ENCODE measurements at places on chromosomes 5 and 9. TPM values are rescaled to one million over a fixed set of nuclear protein-coding genes. Genes with fewer than 3 reads are reported as not detected.

DNA sequence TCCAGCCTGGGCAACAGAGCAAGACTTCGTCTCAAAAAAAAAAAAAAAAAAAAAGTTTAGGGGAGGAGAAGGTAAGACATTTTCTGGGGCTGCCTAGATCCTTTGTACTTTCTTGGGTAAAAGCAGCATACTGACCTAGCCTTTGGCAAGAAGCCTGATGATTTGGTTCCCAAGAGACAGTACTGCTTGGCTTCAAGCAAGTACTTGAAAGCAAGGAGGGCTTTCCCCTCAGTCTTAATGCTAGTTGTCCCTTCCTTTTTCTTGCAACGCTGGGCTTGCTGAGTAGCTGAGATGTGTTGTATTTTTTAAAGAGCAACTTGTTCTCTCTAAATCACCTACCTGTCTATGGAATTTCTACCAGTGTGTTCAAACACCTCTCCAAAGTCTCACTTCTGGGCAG is 76.2 kb downstream of the INSYN2B start:
- ATAC-seq = no peak

- ATAC-seq = no peak
These were observed 136.7 kb upstream of the GAS1 start for GRCh38 chr9:87083986-87084385.

DNA sequence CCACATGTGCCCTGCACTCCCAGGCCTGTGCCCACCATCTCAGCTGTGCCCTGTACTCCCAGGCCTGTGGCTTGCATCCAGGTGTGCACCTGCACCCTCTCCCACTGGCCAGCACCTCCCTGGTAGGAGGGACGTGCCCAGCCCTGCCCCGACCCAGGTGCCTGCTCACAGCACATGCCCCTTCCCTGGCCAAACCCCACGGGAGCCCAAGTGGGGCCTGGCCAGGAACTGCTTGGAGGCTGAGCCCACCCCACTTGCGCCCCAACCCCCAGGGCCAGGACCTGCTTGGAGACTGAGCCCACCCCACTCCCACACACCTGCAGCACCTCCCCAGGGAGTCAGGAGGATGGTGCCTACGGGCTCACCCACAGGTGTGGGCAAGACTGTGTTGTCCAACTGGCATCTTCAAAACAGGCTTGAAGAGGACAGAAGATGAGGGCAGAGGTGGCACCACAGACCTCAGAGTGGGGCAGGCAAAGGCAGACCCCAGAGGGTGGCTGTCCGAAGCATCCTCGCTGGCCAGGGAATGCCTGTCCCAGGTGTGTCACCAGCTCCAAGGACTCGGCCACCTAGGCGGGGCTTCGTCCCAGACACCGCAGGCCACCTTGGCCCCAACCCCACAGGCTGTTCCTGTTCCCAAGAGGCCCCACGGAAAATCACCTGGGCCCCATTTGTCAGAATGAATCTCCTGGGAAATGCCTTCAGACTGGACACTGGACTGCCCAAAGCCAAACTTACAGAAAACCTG is 10.8 kb downstream of the ZDHHC11B start:
- ATAC-seq = no peak

DNA sequence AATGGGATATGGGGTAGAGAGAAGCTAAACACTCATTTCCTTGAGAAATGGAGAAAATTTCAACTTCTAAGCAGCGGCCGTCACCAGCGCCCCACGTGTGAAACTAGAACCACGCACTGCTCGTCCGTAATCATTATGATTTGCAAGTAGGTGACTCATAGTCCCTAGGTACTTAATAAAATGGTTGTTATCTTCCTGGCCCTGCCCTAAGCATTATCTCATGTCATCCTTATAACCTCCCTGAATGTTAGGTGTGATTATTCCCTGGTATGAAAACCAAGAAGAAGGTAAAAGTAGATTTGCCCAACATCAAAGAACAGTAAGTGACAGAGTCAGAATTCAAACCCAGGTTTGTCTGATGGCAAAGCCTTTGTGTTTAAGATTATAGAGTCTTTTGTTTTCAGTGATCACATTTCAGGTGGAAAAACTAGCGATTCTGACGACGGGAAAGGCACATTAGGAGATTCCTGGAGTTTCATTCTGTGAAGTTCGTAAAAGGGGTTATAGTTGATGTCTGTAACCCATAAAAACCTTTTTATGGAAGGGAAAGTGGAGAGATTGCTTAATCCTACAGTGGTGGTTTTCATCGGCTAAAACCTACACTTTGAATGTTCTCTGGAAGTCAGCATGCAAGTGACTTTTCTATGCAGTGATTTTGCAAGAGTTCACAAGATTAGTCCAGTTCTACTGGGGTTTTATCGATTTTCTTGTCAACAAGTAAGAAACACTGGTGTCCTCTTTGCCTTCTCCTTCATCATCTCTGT is 202.9 kb upstream of the WWC1 start:
- no peak for ATAC-seq

GRCh38 chr9:16290169-16290568 is 580.3 kb downstream of the BNC2 start:
- no peak for ATAC-seq

DNA sequence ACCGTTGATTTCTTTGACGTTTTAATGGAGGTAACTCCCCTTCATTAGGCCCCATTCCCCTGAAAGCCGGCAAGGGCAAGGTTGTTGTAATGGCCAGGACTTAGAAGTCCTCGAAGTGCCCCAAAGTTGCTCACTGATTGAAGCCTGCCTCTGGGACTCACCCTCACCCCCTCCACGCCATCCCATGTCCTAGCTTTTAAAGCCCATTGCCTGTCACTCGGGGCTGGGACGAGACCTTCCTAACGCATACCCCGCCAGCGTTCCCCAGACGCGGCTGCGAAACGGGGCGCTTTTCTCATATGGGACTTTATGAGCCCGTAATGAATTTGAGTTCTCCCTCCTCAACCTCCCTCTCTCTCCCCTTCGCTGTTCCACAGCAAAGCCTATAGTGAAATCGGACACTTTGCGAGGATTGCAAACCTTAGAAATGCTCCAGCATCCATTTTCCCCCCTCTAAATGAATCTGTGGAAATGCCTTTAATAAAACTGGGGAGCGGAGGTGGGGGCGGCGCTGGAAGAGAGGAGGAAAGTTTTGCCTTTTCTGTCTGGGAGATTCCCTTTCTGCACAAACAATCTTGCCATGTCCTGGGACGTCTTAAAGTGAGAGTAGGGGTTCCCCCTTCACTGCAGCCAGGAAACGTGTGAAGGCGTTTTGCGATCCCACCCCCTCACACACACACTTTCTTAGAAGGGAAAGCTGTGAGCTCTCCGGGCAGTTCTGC is 1.5 kb downstream of the PAPPA start:
- no peak for ATAC-seq

DNA sequence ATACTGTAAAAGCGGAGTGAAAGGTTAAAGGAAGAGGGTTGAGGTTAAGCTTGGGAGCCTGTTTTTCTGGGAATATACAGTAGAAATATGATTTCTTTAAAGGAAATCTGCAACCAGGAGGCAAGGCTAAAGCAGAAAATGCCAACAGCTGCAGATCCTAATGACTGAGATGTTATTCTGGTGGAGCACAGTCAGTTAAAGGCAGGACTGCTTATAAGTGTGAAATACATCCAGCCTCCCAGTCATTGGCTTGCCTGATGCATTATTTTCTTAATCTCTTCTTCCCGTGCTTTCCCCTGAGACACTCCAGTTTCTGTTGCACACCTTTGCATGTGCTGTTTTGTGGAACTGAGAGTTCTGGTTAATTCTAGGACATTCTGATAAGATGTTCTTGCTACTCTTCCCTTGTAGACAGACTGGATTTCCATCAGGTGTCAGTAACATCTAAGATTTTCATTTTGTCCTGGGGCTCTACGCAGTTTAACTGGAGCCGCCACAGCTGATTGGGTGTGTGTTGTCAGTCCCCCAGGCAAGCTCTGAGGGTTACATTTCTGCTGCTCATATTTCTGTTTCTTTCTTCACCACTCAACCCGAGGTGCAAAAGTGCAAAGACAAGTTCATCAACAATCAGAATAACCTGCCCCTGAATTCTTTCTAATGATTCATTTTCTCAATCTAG is 44.4 kb downstream of the CAST start:
- ATAC-seq = no peak

GRCh38 chr5:178624631-178625546 is 2.0 kb downstream of the CLK4 start:
- no peak for ATAC-seq

GRCh38 chr5:1795931-1796330 is 3.7 kb downstream of the MRPL36 start:
- ATAC-seq = no peak

GRCh38 chr5:107949688-107950341 is 279.1 kb upstream of the EFNA5 start:
- ATAC-seq = no peak

DNA sequence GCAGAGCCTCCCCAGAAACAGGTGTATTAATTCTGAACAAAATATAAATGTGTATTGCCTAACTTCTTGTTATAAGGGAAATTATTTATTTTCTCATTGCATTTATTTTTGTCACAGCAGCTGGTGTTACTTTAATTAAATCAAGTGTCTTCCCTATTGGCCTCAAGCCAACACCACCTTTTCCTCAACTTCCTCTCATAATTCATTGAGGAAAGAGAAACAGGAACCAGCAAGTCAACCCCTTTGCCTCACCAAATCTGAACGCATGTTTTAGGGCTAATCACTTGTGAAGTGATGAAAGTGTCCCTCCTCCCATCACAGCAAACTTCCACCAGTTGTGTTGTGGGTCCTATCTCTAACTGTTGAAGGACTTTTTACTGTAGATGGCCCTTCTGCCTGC is 73.1 kb downstream of the DIRAS2 start:
- ATAC-seq = no peak

- ATAC-seq = no peak
These were observed 51.9 kb downstream of the HABP4 start for GRCh38 chr9:96501633-96502538.

DNA sequence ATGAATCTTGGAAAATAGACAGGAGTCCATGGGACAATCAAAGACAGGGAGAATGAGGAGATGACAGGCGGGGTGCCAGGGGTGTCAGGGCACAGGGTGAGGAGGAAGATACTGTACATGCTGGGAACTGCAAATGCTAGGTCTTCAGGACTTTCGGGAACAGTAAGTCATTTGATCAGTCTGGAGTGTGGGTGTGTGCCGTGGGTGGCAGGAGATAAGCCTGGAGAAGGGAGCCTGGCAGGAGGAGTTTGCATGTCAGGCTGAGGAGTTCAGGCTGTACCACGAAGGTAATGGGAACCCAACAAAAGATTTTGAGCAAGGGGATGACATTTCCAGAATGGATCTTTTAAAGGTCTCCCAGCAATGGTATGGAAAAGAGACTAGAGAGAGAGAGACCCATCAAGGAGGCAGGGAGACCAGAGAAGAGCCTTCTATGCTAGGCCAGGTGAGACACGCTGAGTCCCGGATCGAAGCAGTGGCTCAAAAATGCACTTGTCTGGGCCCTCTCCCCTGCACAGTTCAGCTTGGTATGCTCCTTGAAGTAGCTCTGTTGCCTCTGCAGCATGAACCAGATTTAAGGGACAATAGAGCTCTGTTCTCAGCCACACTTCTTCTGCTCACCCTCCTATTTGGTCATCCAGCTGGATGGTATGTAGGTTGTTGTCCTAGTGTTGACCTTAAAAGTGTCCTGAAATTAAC is 77.0 kb upstream of the FER start:
- no peak for ATAC-seq

DNA sequence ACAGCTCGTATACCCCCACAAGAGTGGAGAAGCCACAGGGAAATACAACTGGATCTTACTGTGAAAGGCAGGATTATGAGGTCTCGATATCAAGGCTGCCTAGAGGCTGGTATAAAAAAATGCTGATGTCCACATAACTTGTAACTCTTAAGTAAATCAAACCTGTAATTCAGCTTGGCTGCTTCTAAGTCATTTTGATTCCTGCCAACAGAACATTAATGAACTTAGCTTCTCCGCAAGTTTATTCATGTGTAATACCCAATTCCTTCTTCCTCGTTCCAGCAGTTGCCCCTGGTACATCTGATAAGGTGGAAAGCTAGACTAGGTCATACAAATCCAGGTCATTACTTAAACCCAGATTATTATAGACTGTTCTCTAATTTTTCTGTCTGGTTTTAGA is 16.4 kb upstream of the SMIM15 start:
- ATAC-seq = no peak

DNA sequence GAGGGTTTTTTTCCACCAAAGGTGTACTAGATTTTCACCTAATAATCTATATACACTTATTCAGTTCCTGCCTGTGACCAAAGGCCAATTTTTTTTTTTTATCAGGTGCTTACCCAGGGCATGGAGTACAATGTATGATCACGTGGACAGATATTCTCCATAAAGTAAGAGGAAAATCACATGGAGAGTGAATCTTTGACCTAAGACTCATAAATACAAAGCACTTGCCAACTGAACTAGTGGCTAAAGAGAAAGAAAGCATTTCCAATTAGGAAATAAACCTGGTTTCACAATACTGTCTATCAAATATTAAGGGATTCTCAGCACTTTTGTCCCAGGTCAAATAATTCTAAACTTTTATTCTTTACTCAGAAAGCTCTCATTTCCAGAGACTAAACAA is 33.0 kb upstream of the CEP120 start:
- no peak for ATAC-seq

DNA sequence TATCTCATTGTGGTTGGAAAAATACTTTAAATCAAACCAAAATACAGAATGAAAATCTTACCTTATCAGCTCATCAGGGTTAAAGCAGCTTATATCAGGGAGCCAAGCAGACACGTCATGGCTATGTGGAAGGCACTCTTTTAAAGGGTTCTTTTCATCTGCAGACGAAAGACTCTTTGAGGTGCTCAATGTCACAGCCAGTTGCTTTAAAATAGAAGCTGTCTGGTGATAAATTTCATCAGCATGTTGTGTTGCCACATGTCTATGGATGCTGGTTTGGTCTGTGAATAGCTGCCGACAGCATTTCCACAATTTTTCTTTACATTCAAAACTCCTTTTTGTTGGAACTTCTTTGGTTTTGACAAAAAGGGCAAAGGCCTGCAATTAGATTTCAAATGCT is 7.5 kb downstream of the TSTD2 start:
- ATAC-seq = no peak

GRCh38 chr5:62560786-62561185 is 17.8 kb upstream of the LRRC70 start:
- no peak for ATAC-seq

Gene SNCAIP
- not detected for total RNA-seq

Gene PSD2
- not detected for total RNA-seq

Gene DOCK2
- 229 TPM for total RNA-seq

Gene CNTNAP3
- not detected for total RNA-seq

Gene GOLGA1
- total RNA-seq = 19.7 TPM

Gene MAMDC2
- total RNA-seq = not detected

Gene APBA1
- total RNA-seq = 3.8 TPM

Gene ACSL6
- 1.4 TPM for total RNA-seq

Gene CCDC192
- total RNA-seq = not detected
